Muscle of leg (tissue), 16 donors: ENCODE measurements at places on chromosomes 5 and 9. TPM values are rescaled to one million over a fixed set of nuclear protein-coding genes. Genes with fewer than 3 reads are reported as not detected.

ZNF608 gene
- total RNA-seq = 19.5 TPM

NFX1 gene
- 24.3 TPM for total RNA-seq

KIF27 gene
- 6.3 TPM for total RNA-seq

ARSI gene
- total RNA-seq = 6.8 TPM

ISL1 gene
- 0.09 TPM for total RNA-seq

TLN1 gene
- 78.0 TPM for total RNA-seq
